ENCODE measurements at places on chromosomes 4 and X.
A peak's percentile ranks its signal among the peaks of the same experiment; 100 is the strongest.

- peak; percentile 4 for DNase-seq
Observed at GRCh38 chr4:24965627-24966026, 52.8 kb upstream of the CCDC149 start.

- no peak for DNase-seq
Observed at GRCh38 chr4:159483782-159484741, 381.2 kb downstream of the RAPGEF2 start.

GRCh38 chr4:8544741-8545438 is 35.3 kb upstream of the GPR78 start:
- no peak for DNase-seq

DNA sequence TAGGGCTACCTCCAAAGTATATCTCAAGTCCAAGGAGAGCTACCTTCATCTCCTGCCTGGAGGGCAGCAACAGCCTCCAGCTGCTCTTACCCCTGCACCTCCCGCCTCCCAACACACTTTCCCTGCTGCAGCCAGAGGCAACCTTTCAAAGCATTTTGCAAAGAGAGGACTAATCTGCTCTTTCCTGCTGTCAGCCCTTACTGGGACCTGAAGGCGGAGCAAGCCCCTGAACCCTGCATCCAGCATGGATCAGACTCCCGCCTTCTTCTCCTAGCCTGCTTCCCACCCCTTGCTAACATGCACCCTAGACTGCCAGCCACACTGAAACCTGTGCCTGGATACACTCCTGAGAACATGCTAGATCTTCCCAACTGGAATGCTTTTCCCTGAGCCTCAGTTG is 37.7 kb upstream of the VMA21 start:
- no peak for DNase-seq

- DNase-seq, result peak; percentile 98
Observed at GRCh38 chr4:147546349-147546748, 65.5 kb downstream of the EDNRA start.

- DNase-seq, result peak; percentile 66
Observed at GRCh38 chr4:123477711-123478209, 81.2 kb downstream of the SPRY1 start.

GRCh38 chr4:57086031-57086723 is 24.0 kb downstream of the IGFBP7 start:
- no peak for DNase-seq

DNA sequence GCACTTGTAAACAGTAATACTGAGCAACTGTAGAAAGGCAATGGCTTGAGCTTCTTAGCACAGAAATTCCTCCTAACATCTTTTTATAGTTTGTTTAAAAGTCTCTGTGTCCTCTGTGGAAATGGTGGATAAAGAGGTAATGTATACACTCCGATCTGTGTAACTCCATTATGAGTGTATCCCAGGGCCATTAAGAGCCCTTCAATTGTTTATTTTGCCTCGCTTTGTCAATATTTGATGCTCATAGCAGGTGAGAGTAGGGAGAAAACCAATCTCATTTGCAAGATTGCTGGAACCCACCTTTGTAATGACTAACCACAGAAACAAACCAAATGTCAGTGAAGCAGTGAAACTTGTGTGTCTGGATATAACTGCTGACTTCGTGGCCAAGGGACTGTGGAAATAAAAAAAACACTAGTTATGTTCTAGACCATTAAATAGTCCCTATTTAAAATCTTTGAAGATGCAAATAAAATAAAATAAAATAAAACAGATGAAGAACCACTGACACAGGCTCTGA is 598.2 kb upstream of the BOD1L1 start:
- DNase-seq, result no peak

DNA sequence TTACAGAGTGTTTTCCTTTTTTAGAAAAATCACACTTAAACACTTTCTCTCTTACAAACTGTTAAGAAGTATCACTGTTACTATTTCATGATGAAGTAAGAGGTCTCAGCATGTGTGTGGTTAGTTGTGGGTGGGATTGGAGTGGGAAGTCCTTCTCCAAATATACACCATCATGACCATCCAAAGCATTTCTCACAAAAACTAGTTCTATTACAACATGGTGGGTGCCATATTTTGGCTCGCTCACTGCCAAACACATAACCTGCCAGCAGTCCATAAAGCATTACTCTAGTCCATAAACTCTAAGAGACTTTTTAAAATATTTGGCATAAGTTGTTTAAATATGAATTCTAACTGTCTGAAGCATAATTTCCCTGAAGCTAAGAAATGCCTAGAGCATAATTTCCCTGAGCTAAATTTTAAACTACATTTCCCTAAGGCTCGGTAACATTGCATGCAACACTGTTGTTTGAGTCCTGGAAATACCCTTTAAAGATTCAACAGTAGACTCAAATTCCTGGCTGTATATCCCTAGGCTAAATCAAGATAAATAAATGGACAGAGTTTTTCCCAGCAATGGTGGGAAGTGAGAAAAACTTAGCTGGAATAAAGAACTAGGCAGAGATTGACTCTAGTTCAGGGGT is 415.0 kb upstream of the INTU start:
- no peak for DNase-seq

DNA sequence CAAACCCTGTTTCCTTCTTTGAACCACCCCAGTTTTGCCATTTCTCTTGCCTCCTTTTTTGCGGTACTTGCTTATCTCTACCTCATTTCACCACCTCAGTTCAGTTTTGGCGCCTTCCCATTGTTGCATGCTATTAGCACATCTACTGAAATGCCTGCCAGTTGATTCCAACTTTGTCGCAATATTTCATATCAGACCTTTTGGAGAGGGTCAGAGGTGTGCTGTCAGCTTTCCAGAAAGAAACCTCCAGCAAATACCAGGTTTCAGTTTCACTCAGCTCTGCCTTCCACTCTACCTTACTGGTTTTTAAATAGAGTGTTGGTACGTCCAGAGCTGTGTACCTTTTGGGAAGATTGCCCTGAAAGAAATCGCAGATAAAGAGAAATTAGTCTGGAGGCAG is 91.9 kb upstream of the CPEB2 start:
- DNase-seq, result no peak
